HT1080 (cell line): ENCODE measurements at places on chromosomes 11 and 22. TPM values are rescaled to one million over a fixed set of nuclear protein-coding genes. Genes with fewer than 3 reads are reported as not detected.
A peak's percentile ranks its signal among the peaks of the same experiment; 100 is the strongest.

DNA sequence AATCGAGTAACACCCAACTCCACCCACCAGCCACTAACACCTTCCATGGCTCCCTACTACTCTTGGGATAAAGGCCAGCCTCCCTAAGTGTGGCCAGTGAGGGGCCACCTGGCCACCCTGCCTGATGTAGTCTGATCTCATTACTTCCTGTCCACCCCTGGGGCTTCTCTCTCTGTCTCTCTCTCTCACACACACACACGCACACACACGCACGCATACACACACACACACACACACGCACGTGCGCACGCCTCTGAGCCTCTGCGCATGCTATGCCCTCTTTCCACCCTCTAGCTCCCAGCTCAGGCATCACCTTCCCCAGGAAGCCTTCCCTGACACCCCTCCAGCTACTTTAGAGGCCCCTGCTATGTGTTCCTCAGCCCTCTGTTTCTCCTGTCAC lies 3.9 kb downstream of the MFNG start:
- no peak for DNase-seq

DNA sequence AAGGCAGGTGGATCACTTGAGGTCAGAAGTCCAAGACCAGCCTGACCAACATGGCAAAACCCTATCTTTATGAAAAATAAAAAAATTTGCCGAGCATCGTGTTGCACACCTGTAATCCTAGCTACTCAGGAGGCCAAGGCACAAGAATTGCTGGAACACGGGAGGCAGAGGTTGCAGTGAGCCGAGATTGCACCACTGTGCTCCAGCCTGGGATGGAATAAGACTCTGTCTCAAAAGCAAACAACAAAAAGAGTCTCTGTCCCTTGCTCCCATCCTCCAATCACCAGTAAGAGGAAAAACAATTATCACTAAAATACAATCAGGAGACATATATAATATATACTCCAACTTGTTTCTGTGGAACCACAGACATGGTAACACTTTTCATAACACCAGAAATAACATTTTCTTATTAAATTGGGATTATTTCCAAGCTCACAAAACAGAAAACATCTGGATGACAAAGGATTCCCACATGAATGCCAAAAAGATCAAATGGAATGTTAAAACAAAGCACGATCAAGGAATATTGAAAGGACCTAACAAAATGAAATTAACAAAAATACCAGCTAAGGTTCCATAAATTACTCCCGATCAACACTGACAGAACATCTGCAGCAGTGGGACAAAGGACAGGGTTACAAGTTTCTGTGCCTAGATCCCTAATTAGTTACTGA lies 15.2 kb downstream of the FCHSD2 start:
- no peak for DNase-seq

DNA sequence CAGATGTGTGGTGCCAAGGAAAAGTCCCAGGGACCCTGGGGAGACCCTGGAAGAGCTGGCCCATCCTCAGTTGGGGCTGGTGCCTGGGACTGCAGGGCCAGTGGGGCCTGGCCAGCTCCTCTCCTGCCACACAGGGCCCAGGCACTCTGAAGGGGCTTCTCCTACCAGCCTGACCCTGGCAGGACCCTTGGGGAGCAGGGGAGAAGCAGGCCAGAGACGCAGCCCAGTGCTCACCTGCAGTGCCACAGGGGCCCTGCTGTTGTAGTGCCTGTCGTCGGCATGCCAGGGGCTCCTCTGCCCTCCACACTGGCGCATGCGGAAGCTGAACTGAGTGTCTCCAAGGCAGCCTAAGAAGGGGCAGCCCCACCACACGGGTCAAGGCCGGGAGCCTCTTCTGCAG lies 9.1 kb downstream of the DENND6B start:
- DNase-seq, result no peak

DNA sequence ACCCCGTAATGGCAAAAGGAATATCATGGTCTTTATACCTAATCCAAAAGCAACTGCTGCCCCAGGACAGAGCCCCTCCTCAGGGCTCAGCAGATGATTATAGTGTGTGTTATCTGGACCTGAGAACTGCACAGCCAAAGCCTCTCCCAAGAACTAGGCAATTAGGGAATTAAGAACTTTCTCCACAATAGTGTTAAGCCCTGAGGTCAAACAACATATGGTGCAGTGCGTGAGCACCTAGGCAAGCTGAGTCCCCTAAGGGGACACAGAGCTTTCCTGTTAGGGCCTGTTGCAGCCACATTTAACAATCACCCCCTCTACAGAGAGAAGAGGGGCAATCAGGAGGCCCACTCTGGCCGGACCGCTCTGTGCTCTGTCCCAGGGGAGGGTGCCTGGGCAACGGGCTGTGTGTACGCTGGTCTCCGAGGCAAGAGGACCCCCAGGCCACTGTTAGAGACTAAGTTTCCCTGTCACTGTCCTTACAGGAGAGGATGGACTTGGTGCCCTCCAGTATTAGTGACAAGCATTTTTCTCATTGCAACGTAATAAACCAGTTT lies 1.4 kb upstream of the KCNJ5 start:
- DNase-seq, result no peak

GRCh38 chr11:90219438-90219837 lies 3.4 kb downstream of the CHORDC1 start:
- DNase-seq, result no peak

DNA sequence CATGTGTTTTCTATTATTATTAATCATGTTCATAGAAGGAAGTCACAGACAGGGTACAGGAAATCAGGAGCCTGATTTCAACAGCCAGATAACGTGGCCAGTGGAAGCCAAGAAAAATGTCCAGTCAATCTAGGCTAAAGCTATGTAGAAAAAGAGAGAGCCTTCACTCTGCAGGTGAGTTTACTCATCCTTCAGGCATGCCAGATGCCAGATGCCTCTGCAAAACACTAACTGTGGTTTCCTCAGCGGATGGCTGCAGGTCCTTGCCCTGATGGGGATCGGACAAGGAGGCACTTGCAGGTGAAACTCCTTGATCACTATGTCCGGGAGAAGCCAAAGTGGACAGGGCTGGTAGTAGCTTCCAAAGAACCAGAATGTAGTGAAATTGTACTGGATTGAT lies 962.3 kb upstream of the RAG2 start:
- no peak for DNase-seq

- DNase-seq, result no peak
These were observed 91.1 kb downstream of the STIM1 start for GRCh38 chr11:3946455-3947017.

DNA sequence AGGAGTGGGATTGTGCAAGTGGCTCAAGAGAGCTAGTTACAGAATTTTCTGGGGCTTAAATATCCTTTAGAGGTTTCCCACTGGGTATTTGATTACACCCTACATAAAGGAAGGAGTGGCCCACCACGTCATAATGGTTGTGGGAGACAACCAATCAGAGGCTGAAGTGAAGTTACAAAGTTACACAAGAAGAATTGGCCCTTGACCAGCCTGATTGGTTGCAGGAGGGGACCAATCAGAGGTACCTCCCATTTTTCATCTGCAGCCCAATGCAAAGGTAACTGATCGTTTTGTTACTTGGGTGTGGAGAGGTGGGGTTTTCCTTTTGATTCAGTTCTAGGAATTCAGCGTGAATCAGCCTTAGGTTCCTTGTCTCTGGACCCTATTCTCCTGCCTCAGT lies 430.5 kb upstream of the FAT3 start:
- no peak for DNase-seq

GRCh38 chr22:37379722-37380121 lies 47.6 kb downstream of the ELFN2 start:
- DNase-seq, result no peak

DNA sequence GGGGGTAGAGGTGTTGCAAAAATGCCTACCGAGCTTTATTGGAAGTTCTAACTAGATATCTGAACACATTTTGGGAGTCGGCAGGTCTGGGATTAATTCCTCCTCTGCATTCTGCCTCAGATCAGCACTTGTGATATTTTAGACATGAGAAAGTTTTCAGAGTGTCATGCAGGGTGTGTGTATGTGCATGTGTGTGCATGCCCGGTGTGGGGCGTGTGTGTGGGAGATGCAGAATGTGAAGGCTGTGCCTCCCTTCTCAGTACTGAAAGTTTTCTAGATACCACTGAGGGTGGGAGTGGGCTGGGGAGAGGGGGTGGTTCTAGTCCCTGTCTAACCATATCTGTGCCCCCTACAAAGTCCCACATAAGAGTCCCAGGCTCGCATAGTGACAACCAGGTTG lies 180.0 kb upstream of the NTM start:
- no peak for DNase-seq

- DNase-seq, result no peak
These were observed 1.0 kb downstream of the CABP4 start for GRCh38 chr11:67456068-67456705.

DNA sequence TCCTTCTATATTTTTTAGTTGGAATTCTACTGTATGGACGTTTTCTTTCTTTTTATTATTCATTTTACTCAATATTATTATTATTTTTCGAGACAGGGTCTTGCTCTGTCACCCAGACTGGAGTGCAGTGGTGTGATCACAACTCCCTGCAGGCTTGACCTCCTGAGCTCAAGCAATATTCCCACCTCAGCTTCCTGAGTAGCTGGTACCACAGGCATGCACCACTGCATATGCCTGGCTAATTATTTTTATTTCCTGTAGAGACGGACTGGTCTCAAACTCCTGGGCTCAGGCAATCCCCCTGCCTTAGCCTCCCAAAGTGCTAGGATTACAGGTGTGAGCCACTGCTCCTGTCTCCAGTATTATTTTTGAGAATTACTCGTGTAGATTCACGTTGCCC lies 34.0 kb upstream of the CCDC134 start:
- DNase-seq, result no peak

- no peak for DNase-seq
These were observed 69.9 kb downstream of the THAP12 start for GRCh38 chr11:76310832-76311595.

- DNase-seq, result no peak
These were observed 44.7 kb upstream of the TMEM45B start for GRCh38 chr11:129770993-129771392.

- no peak for DNase-seq
These were observed 2.3 kb upstream of the PVALB start for GRCh38 chr22:36819112-36819511.

GRCh38 chr11:110463153-110463552 lies 33.4 kb downstream of the FDX1 start:
- peak; percentile 41 for DNase-seq

DNA sequence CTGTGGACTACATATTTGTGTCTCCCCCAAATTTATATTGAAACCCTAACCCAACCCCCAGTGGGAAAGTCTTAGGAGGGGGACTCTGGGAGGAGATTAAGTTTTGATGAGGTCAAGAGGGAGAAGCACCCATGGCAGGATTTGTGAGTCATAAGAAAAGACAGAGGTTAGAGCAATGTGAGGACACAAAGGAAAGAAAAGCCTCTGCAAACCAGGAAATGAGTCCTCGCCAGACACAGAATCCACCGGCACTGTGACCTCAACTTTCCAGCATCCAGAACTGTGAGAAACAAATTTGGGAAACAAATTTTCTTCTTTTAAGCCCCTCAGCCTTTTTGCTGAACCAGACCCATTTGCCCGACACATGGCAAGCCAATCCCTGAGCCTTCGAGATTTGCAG lies 397.0 kb downstream of the NTM start:
- peak; percentile 87 for DNase-seq

GRCh38 chr11:127461241-127462064 lies 460.9 kb upstream of the KIRREL3 start:
- DNase-seq, result no peak

DNA sequence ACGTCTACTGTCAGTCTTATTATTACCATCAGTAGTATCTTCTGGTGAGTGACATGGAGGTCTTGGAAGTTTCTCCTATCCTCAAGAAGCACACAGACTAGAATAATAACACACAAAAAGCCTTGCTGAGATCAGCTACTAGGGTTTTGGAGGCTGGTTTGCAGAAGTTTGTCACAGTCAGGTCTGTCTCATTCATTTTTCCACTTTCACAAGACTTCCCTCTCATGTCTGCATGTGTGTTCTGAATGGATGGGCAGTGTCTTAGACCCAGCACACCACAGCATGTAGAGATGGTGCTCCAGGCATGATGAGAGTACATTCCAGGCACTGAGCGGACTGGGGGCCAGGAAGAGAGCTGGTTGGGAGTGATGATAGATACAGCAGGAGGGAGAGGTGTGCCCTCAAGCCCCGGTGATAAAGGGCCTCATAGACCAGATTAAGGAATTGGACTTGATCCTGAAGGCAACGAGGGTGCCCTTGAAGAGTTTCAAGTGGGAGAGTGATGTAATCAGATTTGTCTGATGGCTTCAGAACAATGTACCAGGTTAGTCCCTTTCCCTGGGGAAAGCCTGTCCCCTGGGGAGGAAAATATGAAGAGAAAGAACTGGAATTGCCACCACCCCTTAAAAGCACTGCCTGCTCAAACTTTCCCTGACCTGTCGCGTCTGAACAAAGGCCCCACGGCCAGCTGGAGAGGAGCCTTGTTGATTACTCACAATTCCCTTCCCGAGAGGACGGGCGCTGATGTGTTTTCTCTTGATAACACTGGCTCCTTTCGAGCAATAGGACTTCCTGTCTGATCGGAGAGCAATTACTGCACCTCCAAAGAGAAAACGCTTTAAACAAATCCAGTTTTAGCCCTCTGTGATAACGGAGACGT lies 45.1 kb upstream of the LMO2 start:
- peak; percentile 39 for DNase-seq

DNA sequence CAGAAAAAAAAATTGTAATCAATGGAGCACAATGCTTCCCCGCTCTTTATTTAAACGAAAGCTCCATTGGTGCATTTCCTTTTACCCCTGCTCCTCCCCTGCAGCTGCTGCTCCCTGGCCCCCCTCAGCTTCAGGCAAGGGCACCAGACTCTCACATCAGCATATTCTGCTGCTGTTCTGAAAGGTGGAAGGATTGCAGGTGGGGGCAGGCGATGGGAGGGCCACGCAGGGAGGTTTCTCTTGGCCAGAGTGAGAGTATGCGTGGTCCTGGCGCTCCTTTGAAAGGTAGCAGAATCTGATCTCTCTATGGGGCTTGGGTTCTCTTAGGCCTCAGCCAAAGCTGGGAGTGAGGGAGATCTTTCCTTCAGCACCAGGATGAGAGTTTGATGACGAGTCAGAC lies 240.9 kb upstream of the CADM1 start:
- DNase-seq, result no peak

- peak; percentile 4 for DNase-seq
These were observed 95.5 kb upstream of the TENM4 start for GRCh38 chr11:79536155-79536917.

GRCh38 chr11:131157678-131158077 lies 212.7 kb upstream of the NTM start:
- no peak for DNase-seq

- DNase-seq, result no peak
These were observed 71.3 kb downstream of the KCNC1 start for GRCh38 chr11:17805873-17806272.

Gene ALX4
- not detected in 2 replicates for total RNA-seq

Gene TREH
- not detected in 2 replicates for total RNA-seq

Gene C1QTNF5
- 0.96 and 1.8 TPM in 2 replicates for total RNA-seq

Gene SYCE3
- total RNA-seq, result not detected in 2 replicates

Gene CAPN5
- 9.8 and 12.9 TPM in 2 replicates for total RNA-seq

Gene SAA4
- not detected in 2 replicates for total RNA-seq

Gene OMP
- total RNA-seq, result 0.58 TPM in 1 of 2 replicates, not detected in the other

Gene CCDC87
- total RNA-seq, result 0.03 TPM in 1 of 2 replicates, not detected in the other

Gene SCN3B
- total RNA-seq, result 0.03 and 0.06 TPM in 2 replicates

Gene ZBTB16
- total RNA-seq, result not detected in 2 replicates

Gene GRAP2
- 0.26 and 0.33 TPM in 2 replicates for total RNA-seq
